ENCODE measurements at places on chromosomes 1 and 21.
A peak's percentile ranks its signal among the peaks of the same experiment; 100 is the strongest.

GRCh38 chr1:177021687-177022086 is 142.8 kb downstream of the ASTN1 start:
- no peak for DNase-seq

- DNase-seq, result peak; percentile 26
Measured at GRCh38 chr1:78440381-78440793, 50.4 kb upstream of the PTGFR start.

DNA sequence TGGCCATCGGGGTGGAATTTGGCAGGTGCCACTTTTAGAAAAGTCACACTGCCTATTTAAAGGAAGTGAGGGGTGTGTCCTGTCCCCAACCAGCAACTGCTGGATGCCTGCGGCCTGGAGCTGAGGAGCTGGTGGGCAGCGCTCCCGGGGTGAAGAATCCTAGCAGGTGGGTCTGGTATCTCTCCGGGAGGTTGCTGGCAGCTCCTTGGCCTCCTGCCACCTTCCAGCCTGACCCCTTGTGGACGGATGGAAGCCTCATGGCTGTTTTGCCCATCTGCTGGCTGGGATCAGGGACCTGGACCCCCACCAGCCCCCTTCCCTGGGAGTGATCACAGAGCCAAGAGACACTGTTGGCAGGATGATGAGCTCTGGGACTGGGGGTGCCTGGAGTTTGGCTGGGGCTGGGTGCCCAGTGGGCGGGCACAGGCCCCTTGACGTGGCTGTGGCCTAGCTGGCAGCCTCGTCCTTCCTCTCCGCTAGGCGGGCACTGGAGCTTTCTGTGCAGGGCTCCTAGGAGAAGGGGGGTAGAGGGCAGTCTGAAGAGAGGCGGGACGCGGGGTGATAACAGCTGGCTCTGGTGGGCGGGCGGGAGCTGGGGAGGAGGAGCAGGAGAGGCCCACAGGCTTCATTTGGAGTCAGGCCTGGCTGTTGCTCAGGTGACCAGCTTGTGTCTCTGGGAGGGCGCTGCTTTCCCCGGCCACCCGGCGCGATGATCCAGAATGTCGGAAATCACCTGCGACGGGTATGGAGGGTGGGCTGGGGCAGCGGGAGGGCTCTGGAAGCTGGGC is at the start of gene ACOT11:
ACOT11 (plus strand) TSS at position 628 of the 788 bp plus-strand sequence; CDS start at position 710, 82 bp downstream.
- DNase-seq, result no peak

GRCh38 chr1:159443066-159443750 is 3.7 kb downstream of the OR10J1 start:
- no peak for DNase-seq

GRCh38 chr21:41267346-41267745 is 49.3 kb upstream of the FAM3B start:
- no peak for DNase-seq

Measured in HT1080 (cell line).